ENCODE measurements at places on chromosomes 2 and 18.

DNA sequence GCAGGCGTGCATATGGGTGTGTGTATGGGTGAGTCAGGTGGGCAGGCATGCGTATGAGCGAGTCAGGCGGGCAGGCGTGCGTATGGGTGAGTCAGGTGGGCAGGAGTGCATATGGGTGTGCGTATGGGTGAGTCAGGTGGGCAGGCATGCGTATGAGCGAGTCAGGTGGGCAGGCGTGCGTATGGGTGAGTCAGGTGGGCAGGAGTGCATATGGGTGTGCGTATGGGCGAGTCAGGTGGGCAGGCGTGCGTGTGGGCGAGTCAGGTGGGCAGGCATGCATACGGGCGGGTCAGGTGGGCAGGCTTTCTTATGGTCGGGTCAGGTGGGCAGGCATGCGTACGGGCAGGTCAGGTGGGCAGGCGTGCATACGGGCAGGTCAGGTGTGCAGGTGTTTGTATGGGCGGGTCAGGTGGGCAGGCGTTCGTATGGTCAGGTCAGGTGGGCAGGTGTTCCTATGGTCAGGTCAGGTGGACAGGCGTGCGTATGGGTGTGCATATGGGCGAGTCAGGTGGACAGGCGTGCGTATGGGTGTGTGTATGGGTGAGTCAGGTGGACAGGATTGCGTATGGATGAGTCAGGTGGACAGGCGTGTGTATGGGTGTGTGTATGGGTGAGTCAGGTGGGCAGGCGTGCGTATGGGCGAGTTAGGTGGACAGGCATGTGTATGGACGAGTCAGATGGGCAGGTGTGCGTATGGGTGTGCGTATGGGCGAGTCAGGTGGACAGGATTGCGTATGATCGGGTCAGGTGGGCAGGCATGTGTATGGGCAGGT, 28.7 kb upstream of the KLF11 start:
- DNase-seq: no peak

GRCh38 chr2:86025229-86025820, 80.4 kb downstream of the POLR1A start:
- DNase-seq: no peak

- peak; percentile 87 for DNase-seq
Observed at GRCh38 chr2:111121828-111122630, 1.3 kb downstream of the BCL2L11 start.

DNA sequence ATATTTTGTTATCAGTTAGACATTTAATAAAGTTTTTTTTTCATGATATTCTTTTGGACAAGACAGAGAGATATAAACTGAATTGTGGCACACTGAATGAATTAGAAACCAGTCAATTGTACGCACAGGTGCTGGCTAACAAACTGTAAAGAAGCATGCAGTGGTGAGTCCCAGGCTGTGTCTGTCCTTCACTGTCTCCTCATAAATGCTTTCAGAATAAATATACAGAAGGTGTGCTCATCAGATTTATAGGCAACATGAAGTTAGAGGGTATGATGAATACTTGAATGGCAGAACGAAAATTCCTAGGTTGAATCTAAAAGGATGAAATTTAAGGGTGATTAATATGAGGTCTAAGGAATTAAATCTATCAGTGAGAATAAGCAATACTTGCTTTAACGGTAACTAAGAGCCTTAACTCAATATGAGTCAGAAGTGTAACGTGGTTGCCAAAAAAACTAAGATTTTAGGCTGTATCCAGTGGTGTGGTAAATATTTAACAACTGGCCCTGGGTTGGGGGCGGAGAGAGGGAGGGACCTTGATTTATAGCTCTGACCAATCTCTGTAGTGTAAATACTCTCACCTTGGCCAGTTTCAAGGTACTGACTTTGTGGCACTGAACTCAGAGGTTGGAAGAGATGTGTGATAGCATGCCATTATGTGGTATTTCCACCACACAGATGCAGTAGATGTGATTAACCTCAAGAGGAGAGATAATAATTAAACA, 41.9 kb upstream of the AAK1 start:
- DNase-seq: no peak

DNA sequence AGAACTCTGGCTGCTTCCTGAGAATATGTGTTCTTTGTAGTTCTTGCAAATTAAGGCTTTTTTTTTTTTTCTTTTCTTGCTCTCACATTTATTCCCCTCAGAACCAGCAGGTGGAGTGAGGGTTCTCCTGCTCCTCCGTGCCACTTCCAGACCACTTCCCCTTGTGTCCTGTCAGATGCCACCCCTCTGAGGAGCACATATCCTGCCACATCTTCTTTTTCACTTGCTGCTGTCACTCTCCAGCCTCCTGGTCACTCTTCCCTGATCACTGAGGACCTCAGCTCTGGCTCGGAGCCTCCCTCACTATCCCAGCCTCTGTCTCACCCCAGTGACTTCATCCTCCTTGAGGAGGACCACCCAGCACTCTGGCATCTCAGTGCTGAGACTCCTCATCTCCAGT, 100.5 kb downstream of the TACR1 start:
- no peak for DNase-seq

DNA sequence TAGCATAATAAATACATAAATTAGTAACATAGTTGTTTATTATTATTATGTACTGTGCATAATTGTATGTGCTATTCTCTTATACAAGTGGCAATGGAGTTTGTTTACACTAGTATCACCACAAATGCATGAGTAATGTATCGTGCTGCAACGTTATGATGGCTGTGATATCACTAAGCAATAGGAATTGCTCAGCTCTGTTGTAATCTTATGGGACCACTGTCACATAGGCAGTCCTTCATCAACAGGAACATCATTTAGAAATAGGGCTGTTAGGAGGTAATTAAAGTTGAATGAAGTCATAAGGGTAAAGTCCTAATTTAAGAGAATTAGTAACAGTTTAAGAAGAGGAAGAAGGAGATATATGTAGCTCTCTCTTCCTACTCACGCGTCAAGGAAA, 33.8 kb downstream of the TEX51 start:
- DNase-seq: no peak

- no peak for DNase-seq
Observed at GRCh38 chr2:98759827-98760625, 29.1 kb upstream of the MGAT4A start.

GRCh38 chr2:138333677-138334076, 167.9 kb upstream of the SPOPL start:
- DNase-seq: no peak

- DNase-seq: no peak
Observed at GRCh38 chr2:145258903-145259579, 739.1 kb upstream of the ZEB2 start.

GRCh38 chr18:14958701-14959100, 210.7 kb downstream of the ANKRD30B start:
- DNase-seq: no peak

DNA sequence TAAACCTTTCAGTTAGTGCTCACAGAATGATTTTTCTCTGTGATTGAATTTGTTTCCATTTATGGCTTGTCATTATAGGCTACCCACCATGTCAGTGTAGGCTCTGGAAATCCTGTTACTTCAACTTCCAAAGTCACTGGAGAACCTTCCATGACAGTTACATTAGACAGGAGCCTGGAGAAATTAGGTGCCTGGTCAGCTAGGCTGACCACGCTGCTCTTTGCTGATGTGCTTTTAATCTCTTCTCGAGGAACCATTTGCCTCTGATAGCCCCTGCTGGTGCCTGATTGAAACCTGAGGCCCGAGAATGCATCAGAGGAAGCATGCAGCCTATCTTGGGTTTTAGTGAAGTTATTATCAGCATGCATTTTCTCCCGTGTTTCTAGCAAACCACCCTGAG, 29.6 kb upstream of the TTN start:
- DNase-seq: no peak

- no peak for DNase-seq
Observed at GRCh38 chr2:75074708-75075107, 116.3 kb downstream of the POLE4 start.

GRCh38 chr2:56232912-56233311, 49.1 kb downstream of the CCDC85A start:
- no peak for DNase-seq

GRCh38 chr2:179455824-179456223, 191.2 kb upstream of the SESTD1 start:
- DNase-seq: no peak

DNA sequence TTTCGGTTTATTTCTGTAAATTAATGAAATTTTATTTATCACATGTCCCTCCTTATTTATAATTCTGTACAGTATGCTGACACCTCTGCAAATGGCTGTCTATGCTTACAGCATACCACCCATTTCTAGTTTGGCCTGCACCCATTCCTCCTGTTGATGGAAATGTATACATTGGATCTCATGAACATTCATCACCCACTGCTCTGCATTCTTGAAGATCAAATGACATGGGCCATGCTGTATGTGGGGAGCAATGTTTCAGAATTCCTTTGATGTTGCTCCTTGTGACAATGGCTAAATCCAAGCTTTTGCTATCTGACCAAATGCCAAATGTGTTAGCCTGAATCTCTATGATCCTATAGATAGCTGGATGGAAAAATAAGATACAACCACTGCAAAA, 55.3 kb upstream of the ITGB6 start:
- DNase-seq: no peak

GRCh38 chr18:46324087-46324955, 220.1 kb downstream of the HAUS1 start:
- peak; percentile 47 for DNase-seq

DNA sequence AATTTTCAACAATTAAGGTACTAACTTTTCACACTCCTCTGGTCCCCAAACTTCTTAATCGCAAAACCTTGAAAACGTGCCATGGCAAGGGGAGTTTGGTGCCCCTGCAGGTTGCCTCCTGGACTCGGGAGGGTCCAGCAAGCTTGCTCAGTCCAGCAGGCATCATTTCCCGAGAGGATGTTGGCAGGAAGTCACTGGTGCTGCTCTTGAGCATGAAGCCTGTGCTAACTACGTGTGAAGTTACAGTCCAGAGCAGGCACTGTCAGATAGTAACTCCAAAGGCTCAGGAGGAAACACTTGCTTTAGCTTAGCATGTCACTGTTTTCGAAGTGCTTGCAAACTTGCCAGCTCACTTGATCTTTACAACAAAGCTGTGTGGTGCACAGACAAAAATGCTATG, 215.4 kb downstream of the MYCN start:
- no peak for DNase-seq

DNA sequence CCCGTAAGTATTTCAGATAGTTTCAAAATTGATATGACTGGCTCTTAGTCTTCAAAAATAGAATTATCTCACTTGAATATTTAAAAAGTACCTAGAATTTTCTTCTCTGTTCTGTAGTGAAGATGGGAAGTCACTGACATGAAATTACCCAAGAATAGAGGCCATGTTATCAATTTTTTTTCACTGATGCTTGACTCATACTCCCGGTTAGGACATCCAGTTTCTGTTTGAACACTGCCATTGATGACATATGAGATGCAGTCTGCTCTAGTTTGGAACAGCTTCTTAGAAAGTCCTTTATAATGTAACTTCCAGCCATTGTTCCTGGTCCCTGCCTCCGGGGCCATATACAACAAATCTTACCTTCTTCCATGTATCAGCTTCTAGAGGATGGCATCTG, 26.0 kb downstream of the MAP3K20 start:
- no peak for DNase-seq

GRCh38 chr18:40055262-40055661, 1899.8 kb upstream of the PIK3C3 start:
- DNase-seq: no peak
